ENCODE measurements at places on chromosomes 12 and 14. TPM values are rescaled to one million over a fixed set of nuclear protein-coding genes. Genes with fewer than 3 reads are reported as not detected.

MSRB3 gene
- 14.8 TPM for polyA plus RNA-seq

ATG2B gene
- 2.9 TPM for polyA plus RNA-seq

ENDOU gene
- polyA plus RNA-seq, result 101 TPM

KRT80 gene
- 40.9 TPM for polyA plus RNA-seq

LRIG3 gene
- 9.9 TPM for polyA plus RNA-seq

REP15 gene
- 0.49 TPM for polyA plus RNA-seq

TBC1D30 gene
- 0.18 TPM for polyA plus RNA-seq

SGPP1 gene
- 4.5 TPM for polyA plus RNA-seq

TPCN1 gene
- polyA plus RNA-seq, result 30.9 TPM

SDR9C7 gene
- 9.4 TPM for polyA plus RNA-seq

PFDN5 gene
- 612 TPM for polyA plus RNA-seq

TAS2R10 gene
- not detected for polyA plus RNA-seq

ESR2 gene
- polyA plus RNA-seq, result 0.15 TPM

E2F7 gene
- 1.1 TPM for polyA plus RNA-seq

SERPINA9 gene
- polyA plus RNA-seq, result not detected

TULP3 gene
- 12.8 TPM for polyA plus RNA-seq

CORO1C gene
- polyA plus RNA-seq, result 40.2 TPM

BIN2 gene
- 1.7 TPM for polyA plus RNA-seq

KCNJ8 gene
- 2.8 TPM for polyA plus RNA-seq

GALNT16 gene
- 0.39 TPM for polyA plus RNA-seq

CLMN gene
- 1.6 TPM for polyA plus RNA-seq

KLHL33 gene
- 0.07 TPM for polyA plus RNA-seq

SLC6A13 gene
- polyA plus RNA-seq, result not detected

TAS2R31 gene
- 0.09 TPM for polyA plus RNA-seq

NPAS3 gene
- polyA plus RNA-seq, result 0.08 TPM

KLRK1 gene
- 3.8 TPM for polyA plus RNA-seq

C12orf56 gene
- polyA plus RNA-seq, result 2.9 TPM

COCH gene
- polyA plus RNA-seq, result 0.06 TPM

RNF212B gene
- not detected for polyA plus RNA-seq

RTN1 gene
- polyA plus RNA-seq, result 0.26 TPM

COX8C gene
- not detected for polyA plus RNA-seq

PPP4R4 gene
- 0.08 TPM for polyA plus RNA-seq

ASPG gene
- 86.4 TPM for polyA plus RNA-seq

TBX3 gene
- 1.7 TPM for polyA plus RNA-seq

TNS2 gene
- polyA plus RNA-seq, result 48.6 TPM

EID3 gene
- 0.74 TPM for polyA plus RNA-seq

ZBTB42 gene
- 5.0 TPM for polyA plus RNA-seq

RIC8B gene
- polyA plus RNA-seq, result 1.5 TPM

TAS2R7 gene
- polyA plus RNA-seq, result not detected

LRRK2 gene
- 5.8 TPM for polyA plus RNA-seq

HOXC5 gene
- polyA plus RNA-seq, result 0.96 TPM

DNAJC22 gene
- polyA plus RNA-seq, result 0.02 TPM

SSTR1 gene
- polyA plus RNA-seq, result 0.12 TPM

PTCSC3 gene
- not detected for polyA plus RNA-seq

CLEC6A gene
- not detected for polyA plus RNA-seq

BRMS1L gene
- polyA plus RNA-seq, result 5.7 TPM

BLOC1S1 gene
- polyA plus RNA-seq, result 326 TPM

TBX5 gene
- polyA plus RNA-seq, result 1.2 TPM

CMA1 gene
- 0.35 TPM for polyA plus RNA-seq

AQP2 gene
- not detected for polyA plus RNA-seq

ZBTB1 gene
- 14.4 TPM for polyA plus RNA-seq

ACOT4 gene
- 2.2 TPM for polyA plus RNA-seq

CEBPE gene
- not detected for polyA plus RNA-seq

KRT75 gene
- polyA plus RNA-seq, result 0.08 TPM

EPYC gene
- not detected for polyA plus RNA-seq

DNAH10 gene
- polyA plus RNA-seq, result 0.01 TPM

OSBPL8 gene
- polyA plus RNA-seq, result 11.1 TPM

ASCL1 gene
- polyA plus RNA-seq, result not detected

SOAT2 gene
- polyA plus RNA-seq, result 0.16 TPM

All from esophagus (tissue), 2 donors.